Keratinocyte (primary cell): ENCODE measurements at places on chromosomes 16 and 17. TPM values are rescaled to one million over a fixed set of nuclear protein-coding genes. Genes with fewer than 3 reads are reported as not detected.

DNA sequence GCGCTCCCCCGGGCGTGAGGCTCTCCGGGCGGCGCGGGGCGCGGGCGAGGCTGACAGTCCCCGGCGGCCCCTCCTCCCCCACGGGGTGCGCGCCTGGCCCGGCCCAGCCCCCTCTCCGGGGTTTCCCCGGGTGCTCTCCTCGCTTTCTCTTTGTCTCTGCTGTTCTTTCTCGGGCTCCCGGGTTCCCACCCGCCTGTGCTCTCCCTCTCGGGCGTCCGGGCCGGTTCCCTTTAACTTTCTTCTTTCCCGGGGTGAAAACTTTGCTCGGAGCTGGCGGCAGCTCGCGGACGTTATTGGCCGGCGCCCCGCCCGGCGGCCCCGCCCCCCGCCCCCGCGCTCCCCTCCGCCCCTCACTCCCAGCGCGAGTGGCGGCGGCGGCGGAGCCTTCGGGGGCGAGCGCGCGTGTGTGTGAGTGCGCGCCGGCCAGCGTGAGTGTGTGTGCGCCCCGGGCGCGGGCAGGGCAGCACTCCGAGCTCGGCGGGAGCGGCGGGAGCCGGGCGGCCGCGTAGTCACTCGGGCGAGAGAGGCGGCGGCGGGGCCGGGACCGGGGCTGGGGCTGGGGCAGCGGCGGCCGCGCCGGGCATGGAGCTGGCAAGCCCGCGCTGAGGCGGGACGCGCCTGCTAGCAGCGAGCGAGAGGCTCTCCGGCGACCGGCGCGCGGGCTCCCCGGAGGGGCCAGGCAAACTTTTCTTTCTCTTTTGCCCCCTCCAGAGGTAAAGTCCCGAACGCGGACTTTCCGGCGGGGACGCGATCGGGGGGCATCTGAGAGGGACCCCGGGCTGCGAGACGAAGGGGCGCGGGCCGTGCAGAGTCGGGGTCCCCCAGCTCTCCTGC is at the start of gene NTN1:
NTN1 (plus strand) TSS at position 353 of the 834 bp plus-strand sequence. CDS start 864 bp downstream, outside the sequence.
- no peak for DNase-seq
- H3K4me3 ChIP-seq: peak within 1 kb of the TSS; percentile 61
- peaks cover 2% of the 10 kb centered on the region for H3K4me1 ChIP-seq
- H3K27me3 ChIP-seq: peaks cover 63% of the 10 kb centered on the region
- H3K36me3 ChIP-seq: no peaks in the 10 kb centered on the region
- H3K27ac ChIP-seq: no peak within 1 kb of the TSS

- H3K4me3 ChIP-seq: no peak overlapping the region
- H3K36me3 ChIP-seq: no peaks in the 10 kb centered on the region
- peaks cover 5% of the 10 kb centered on the region for H3K27me3 ChIP-seq
- H3K4me1 ChIP-seq: no peaks in the 10 kb centered on the region
- no peak for DNase-seq
Measured at GRCh38 chr17:5893741-5894140, 176.4 kb upstream of the WSCD1 start.

DNA sequence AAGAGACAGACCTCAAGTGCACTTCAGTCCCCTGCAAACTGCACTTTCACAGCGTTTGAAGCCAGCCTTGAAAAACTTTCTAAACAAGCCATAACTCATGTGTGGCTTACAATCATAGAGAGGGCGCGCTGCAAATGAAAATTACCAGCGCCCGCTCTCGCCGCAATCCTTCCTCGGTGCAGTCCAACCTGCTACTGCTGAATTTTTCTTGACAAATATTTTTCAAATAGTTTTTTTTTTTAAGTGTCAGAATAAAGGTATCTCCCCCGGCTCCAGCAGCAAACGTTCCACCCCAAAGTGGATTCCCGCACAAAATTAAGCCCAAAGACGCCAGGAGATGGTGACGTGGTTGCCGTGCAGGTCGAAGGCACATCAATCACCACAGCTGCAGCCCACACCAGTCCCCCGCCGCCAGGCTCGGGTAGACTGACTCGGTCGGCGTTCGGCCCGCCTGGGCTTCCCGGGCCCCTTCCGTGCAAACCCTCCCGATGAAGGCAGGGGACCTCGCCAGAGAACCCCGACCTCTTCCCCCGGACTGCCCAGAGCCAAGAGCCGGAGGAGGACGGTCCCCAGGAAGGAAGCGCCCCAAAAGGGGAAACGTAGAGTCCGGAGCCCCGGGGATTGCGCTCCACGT is 630 bp downstream of the GRB2 start:
- H3K4me3 ChIP-seq: peak overlapping the region; percentile 63
- peak overlapping the region; percentile 81 for H3K27ac ChIP-seq
- H3K36me3 ChIP-seq: no peaks in the 10 kb centered on the region
- DNase-seq: no peak

GRCh38 chr16:31382485-31383161 is 10.5 kb upstream of the ITGAD start:
- H3K27me3 ChIP-seq: no peaks in the 10 kb centered on the region
- H3K27ac ChIP-seq: no peak overlapping the region
- no peak overlapping the region for H3K4me3 ChIP-seq
- no peaks in the 10 kb centered on the region for H3K36me3 ChIP-seq
- H3K4me1 ChIP-seq: peaks cover 8% of the 10 kb centered on the region
- no peak for DNase-seq

DNA sequence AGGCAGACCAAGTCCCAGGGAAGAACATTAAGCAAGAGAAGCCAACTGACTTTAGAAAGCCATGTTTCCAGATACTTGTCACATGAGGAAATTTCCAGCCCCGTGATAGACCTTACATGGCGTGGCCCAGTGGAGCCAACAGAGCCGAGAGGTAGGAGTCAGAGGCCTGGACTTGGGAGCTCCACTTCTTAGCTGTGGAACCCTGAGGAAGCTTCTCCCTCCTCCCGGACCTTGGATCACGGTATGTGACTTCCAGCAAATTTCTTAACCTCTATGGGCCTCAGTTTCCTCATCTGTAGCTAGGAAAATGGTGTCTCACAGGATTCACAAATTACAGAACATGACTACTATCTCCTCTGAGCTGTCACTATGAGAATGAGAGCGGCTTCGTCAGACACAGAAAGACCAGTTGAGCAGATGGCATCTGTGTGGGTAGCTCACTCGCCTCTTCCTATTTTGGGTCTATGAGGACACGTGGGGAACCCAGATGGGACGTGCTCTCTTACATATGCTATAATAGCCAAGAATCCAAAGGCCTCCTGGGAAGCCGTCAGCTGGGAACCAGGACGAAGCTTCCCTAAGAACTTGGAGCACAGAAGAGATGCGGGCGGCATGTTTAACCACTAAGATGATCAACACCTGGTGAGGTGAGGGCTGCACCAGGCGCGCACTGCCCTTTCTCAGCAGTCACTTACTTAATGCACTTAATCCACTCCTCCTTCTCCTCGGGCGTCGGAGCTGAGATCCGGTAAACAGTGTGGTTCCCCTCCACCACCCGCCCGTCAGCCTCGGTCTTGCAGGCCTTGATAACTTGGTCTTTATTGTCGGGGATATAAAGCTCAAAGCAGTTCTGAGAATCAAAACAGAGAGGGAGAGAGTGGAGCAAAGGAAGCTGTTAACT is 102.3 kb downstream of the CYTH1 start:
- H3K27ac ChIP-seq: peak overlapping the region; percentile 91
- peaks cover 30% of the 10 kb centered on the region for H3K4me1 ChIP-seq
- H3K27me3 ChIP-seq: no peaks in the 10 kb centered on the region
- H3K36me3 ChIP-seq: peaks cover 26% of the 10 kb centered on the region
- DNase-seq: no peak

- H3K4me1 ChIP-seq: no peaks in the 10 kb centered on the region
- H3K36me3 ChIP-seq: no peaks in the 10 kb centered on the region
- H3K27me3 ChIP-seq: peaks cover 35% of the 10 kb centered on the region
- H3K4me3 ChIP-seq: no peak overlapping the region
Measured at GRCh38 chr17:79414063-79414792, 196.6 kb downstream of the RBFOX3 start.

DNA sequence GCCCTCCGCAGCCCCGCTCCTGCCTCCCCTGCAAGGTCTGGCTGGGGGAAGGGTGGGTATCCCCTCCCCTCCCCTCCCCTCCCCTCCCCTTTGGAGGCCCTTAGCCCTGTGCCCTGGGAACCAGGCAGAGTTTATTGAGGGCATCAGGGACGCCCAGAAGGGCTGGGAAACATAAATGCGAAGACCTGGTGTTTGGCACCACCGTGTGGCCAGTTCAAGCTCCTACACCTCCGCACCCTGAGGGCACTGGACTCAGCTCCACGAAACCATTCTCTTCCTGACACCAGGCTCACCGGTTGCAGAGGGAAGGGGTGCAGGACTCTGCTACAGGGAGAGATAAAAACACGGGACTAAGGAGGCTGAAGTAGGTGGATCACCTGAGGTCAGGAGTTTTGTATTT is 1.0 kb upstream of the AIPL1 start:
- H3K36me3 ChIP-seq: no peaks in the 10 kb centered on the region
- H3K4me1 ChIP-seq: no peaks in the 10 kb centered on the region
- H3K4me3 ChIP-seq: no peak overlapping the region
- H3K27ac ChIP-seq: no peak overlapping the region

GRCh38 chr17:58365980-58366595 is 14.1 kb upstream of the SUPT4H1 start:
- no peak overlapping the region for H3K27ac ChIP-seq
- peaks cover 48% of the 10 kb centered on the region for H3K36me3 ChIP-seq
- DNase-seq: no peak

DNA sequence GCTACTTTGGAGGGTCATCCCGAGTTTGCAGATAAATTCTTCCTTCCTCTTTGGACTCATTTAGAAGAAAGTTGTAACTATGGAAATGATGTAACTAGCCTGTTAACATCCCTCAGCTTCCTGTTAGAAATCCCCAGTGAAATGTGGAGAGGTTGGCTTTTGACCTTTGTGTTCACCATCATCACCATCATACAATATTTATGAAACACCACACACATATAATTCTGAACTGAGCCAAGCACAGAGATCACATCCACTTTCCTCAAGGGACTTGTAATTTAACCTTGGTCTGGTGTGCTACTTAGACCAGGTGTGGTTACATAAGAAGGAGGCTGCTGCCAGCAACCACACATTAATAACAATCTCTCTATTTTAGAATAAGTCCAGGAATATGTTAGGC is 2.5 kb downstream of the CAPNS2 start:
- no peaks in the 10 kb centered on the region for H3K27me3 ChIP-seq
- H3K4me3 ChIP-seq: peak overlapping the region; percentile 73
- peak overlapping the region; percentile 97 for H3K27ac ChIP-seq
- H3K4me1 ChIP-seq: peaks cover 29% of the 10 kb centered on the region
- H3K36me3 ChIP-seq: peaks cover 3% of the 10 kb centered on the region

- DNase-seq: peak; percentile 80
- peaks cover 9% of the 10 kb centered on the region for H3K36me3 ChIP-seq
- H3K4me3 ChIP-seq: no peak overlapping the region
- H3K4me1 ChIP-seq: peaks cover 56% of the 10 kb centered on the region
Measured at GRCh38 chr17:82528484-82529265, 9.1 kb downstream of the FOXK2 start.

GRCh38 chr17:75601057-75601987 is 13.7 kb downstream of the MYO15B start:
- no peak for DNase-seq
- no peaks in the 10 kb centered on the region for H3K36me3 ChIP-seq
- H3K4me1 ChIP-seq: peaks cover 6% of the 10 kb centered on the region
- peaks cover 12% of the 10 kb centered on the region for H3K27me3 ChIP-seq
- H3K4me3 ChIP-seq: no peak overlapping the region

GRCh38 chr16:84407588-84408313 is 39.4 kb downstream of the ATP2C2 start:
- H3K4me3 ChIP-seq: no peak overlapping the region
- no peaks in the 10 kb centered on the region for H3K4me1 ChIP-seq
- no peak for DNase-seq
- no peaks in the 10 kb centered on the region for H3K36me3 ChIP-seq
- peaks cover 25% of the 10 kb centered on the region for H3K27me3 ChIP-seq
- no peak overlapping the region for H3K27ac ChIP-seq

GRCh38 chr16:24983561-24983960 is 31.6 kb downstream of the ARHGAP17 start:
- no peak overlapping the region for H3K27ac ChIP-seq
- DNase-seq: no peak
- no peaks in the 10 kb centered on the region for H3K36me3 ChIP-seq
- no peak overlapping the region for H3K4me3 ChIP-seq
- H3K27me3 ChIP-seq: no peaks in the 10 kb centered on the region

- H3K4me3 ChIP-seq: no peak overlapping the region
- H3K27ac ChIP-seq: peak overlapping the region; percentile 94
- no peaks in the 10 kb centered on the region for H3K36me3 ChIP-seq
- H3K27me3 ChIP-seq: no peaks in the 10 kb centered on the region
Measured at GRCh38 chr17:48484850-48485249, 46.0 kb downstream of the HOXB1 start.

- H3K36me3 ChIP-seq: peaks cover 3% of the 10 kb centered on the region
- H3K27me3 ChIP-seq: no peaks in the 10 kb centered on the region
- no peak overlapping the region for H3K4me3 ChIP-seq
- H3K4me1 ChIP-seq: no peaks in the 10 kb centered on the region
Measured at GRCh38 chr17:79976451-79976850, 59.2 kb downstream of the TBC1D16 start.

METTL16 gene
- polyA plus RNA-seq: 13.4 to 17.8 TPM (median 16.6 TPM) in 3 replicates

CCDC154 gene
- 0.46 to 0.91 TPM in 2 of 3 replicates, not detected in the other for polyA plus RNA-seq

C1QL1 gene
- polyA plus RNA-seq: 0.04 to 0.15 TPM in 2 of 3 replicates, not detected in the other

NACA2 gene
- 0.18 to 0.79 TPM in 2 of 3 replicates, not detected in the other for polyA plus RNA-seq

SLC13A5 gene
- polyA plus RNA-seq: 0.14 to 0.68 TPM (median 0.46 TPM) in 3 replicates

LRRC37A gene
- 0.79 to 2.3 TPM (median 1.7 TPM) in 3 replicates for polyA plus RNA-seq
